ENCODE measurements at places on chromosomes 6 and 20.

- DNase-seq = no peak
These were observed 151.1 kb upstream of the B3GAT2 start for GRCh38 chr6:71107911-71108420.

DNA sequence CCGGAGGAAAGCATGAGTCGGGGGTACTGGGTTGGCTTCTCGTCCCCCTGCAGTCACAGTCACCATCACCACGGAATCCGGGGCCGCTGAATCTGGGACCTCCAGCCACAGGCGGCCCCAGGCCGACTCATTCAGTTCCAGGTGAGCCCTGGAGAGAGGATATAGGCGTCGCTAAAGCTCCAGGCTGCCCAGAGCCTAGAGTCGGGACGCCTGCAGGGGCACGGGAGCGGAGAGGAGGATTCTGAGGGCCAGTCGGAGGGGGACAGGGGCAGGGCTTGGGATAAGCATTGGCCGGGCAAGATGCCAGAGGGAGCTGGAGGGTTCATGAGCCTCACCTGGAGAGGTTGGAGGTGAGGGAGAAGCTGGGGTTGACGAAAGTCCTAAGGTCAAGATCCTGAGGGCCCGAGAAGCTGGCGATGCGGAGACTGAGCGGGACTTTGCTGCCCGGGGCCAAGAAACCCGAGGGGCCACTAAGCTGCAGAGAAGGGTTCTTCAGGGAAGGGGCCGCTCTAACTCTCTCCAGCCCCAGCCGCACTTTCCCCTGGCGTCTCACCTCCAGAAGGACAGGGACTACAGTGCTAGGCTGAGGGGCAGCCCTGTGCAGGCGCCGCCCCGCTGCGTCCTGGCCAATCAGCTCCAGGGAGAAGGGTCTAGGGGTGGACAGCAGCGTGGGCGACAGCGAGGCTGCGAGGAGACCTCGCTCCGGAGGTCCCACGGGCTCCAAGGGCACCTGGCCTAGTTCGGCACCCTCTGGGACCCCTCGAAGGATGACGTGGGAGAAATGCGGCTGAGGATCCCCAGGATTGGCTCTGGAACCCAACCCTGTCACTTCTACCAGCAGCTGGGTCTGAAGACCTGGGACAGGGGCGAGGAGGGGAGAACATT lies 3.7 kb downstream of the SAPCD1 start:
- DNase-seq = no peak

DNA sequence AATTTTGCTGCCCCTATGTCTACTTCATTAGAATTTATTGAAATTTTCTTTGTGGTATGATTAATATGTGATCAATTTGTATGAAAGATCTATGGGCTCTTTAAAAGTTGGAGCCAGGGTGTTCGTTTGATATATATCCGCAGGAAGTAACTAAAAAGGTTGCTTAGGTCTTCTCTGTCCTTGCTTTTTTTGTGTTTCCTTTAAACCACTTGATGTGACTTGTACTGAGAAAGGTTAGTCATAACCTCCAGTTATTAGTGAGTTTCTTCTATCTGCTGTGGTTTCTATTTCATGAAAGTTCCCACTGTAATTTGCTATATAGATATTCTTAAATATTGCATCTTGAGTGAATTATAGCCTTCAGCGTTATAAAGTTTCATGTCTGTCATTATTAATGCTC lies 585.3 kb upstream of the ARID1B start:
- no peak for DNase-seq

GRCh38 chr20:50521221-50522052 lies 11.3 kb downstream of the PTPN1 start:
- no peak for DNase-seq

GRCh38 chr6:13438126-13438525 lies 49.3 kb downstream of the GFOD1 start:
- no peak for DNase-seq

- no peak for DNase-seq
These were observed at the start of gene SLC4A11 for GRCh38 chr20:3239026-3239866. TSS of gene SLC4A11 (minus strand) at chr20:3239190. CDS start at chr20:3239137, 53 bp downstream.
